ENCODE measurements at places on chromosomes 3 and 15.

DNA sequence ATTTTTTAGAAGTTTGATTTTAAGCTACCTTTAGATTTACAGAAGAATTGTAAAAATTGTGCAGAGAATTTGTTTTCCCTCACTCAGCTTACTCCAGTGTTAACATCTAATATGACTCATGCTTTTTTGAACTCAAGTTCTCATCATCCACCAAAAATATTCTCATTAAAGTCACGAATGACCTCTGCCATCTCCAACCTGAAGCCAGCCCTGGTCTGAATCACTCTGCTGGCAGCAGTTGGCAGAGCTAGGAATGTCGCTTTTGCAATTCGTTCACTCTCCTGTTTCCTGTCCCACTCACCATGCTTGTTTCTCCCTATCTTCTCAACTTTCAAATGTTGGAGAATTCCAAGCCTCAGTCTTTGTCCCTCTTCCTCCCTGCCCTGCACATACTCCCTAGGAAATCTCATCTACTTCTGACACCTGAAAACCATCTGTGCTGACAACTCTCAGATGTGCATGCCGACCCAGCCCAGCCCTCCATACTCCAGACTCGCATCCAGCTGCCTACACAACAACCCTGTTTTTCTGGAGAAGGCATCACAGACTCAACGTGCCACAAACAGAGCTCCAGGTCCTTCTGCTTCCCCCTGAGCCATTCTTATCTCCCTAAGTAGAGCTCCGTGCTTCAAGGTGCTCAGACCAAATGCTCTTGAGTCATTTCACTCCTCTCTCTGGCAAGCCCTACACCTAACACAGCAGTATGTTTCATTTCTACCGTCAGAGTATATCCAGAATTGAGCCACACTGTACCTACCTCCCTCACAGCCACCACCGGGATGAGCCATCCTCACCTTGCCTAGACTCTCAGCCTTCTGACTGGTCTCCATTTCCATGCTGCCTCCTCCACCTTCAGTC, 24.9 kb downstream of the PRR23E start:
- no peak for DNase-seq

DNA sequence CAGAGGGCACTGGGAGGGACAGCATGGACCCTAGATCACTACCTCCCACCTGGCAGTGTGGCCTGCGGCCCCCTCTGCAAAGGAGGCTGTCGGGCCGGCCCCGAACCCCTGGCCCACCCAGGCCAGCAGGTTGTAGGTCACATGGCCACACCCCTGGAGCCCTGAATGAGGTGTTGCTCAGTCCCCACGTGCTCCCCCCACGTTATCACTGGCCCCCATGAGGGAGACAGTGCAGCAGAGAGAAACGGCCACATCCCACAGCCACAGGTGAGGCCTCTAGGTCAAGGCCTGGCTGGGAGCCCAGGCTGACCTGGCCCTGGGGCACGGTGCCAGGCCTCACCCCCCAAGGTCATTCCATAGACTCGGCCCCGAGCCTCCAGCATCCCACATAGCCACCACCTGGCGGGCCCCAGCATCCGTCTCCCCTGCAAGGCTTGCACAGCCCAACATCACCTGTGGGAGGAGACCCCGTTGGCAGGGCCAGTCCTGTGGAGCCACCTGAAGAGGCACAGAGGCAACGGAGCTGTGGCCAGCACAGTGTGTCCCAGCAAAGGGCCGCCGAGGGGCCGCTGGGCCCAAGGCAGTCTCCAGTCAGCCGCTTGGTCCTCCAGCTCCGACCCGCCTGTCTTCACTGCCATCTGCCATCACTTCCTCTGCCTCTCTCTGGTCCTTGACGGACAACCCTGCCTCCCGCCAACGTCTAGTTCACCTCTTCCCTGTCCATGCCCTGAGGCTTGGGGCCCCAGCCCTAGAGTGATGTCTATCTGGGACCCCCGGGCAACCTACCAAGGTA, 53.1 kb downstream of the DNAJB8 start:
- DNase-seq = no peak

- no peak for DNase-seq
Measured at GRCh38 chr15:77454951-77455350, 34.3 kb downstream of the HMG20A start.

- DNase-seq = no peak
Measured at GRCh38 chr15:74209997-74210671, 7.5 kb upstream of the STRA6 start.

DNA sequence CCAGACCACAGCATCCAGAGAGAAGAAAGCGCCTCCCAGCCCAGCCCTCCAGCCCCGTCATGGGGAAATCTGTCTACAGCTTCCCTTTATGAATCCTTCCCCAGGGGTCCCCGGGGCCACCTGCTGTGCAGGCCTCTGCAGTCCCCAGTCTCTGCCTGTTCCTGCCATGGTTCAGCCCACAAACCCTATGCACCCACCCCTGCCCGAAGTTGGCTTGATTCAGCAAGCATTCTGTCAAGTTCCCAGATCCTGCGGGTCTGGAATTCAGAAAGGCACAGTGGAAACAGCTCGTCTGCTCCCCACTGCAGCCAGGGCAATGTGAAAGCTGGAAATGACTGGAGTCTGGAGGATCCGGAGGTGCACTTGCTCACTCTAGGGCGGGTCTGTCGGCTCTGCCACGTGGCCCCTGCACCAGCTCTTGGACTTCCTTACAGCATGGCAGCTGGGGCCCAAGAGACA, 2.9 kb upstream of the OCA2 start:
- DNase-seq = no peak

DNA sequence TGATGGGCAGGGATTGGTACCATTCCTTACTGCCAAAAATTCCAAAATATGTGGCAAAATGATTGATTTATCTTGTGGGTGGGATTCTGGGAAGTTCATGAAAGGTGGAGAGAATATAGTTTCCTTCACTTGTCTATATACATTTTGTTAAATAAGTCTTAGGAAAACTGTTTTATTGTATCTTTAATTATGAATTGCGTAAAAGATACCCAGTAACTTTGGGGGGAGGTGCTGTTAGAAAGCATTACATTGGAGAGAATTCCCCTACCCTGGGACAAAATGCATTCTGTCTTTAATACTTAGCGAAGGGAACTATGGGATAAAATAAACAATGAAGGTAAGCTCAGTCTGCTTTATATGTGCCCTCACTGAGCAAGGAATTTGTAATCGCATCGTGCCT, 4.6 kb downstream of the SETD5 start:
- DNase-seq = no peak

DNA sequence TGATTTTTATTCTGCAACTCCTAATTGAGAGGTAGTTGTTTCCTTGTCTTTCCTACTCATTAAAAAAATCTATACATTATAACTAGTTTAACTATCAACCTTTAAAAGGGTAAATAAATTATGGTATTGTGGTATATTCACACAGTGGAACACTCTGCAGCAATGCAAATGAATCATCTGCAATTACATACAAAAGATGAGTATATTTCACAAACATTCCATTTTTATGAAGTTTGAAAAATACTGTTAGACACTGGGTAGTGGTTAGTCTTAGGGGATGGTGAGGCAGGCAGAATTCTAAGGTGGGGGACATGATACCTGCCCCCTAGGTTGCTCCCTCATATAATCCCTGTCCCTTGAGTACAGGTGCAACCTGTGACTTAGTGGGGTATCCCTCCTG, 44.0 kb upstream of the MAGI1 start:
- DNase-seq = no peak

- DNase-seq = no peak
Measured at GRCh38 chr3:122803977-122804376, 9.1 kb downstream of the SLC49A4 start.

- DNase-seq = peak; percentile 64
Measured at GRCh38 chr3:51371943-51372557, 13.0 kb upstream of the MANF start.

GRCh38 chr3:137669519-137670060, 94.5 kb upstream of the SOX14 start:
- no peak for DNase-seq

- peak; percentile 46 for DNase-seq
Measured at GRCh38 chr15:74240002-74240568, 4.0 kb downstream of the CCDC33 start.

GRCh38 chr3:50167069-50167840, 12.1 kb downstream of the SEMA3F start:
- no peak for DNase-seq

- DNase-seq = peak; percentile 68
Measured at GRCh38 chr3:184562878-184563560, 1.4 kb downstream of the EPHB3 start.

DNA sequence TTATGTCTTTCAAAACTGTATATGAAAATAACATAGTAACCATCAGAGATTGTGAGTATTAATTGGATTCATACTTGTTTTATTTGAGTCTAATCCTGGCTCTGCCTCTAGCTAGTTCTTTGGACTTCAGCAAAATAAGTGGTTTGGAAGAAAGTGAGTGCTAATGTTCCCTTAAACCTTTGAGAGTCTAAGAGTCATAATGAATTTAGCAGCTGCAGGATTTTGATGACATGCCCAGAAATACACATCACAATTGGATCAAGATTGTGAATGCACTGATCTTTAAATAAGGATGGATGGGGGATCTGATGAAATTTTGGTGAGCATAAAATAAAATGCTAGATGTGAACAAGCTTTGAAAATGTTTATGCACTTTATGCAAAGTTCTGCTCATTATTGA, 79.9 kb upstream of the FAM98B start:
- no peak for DNase-seq

DNA sequence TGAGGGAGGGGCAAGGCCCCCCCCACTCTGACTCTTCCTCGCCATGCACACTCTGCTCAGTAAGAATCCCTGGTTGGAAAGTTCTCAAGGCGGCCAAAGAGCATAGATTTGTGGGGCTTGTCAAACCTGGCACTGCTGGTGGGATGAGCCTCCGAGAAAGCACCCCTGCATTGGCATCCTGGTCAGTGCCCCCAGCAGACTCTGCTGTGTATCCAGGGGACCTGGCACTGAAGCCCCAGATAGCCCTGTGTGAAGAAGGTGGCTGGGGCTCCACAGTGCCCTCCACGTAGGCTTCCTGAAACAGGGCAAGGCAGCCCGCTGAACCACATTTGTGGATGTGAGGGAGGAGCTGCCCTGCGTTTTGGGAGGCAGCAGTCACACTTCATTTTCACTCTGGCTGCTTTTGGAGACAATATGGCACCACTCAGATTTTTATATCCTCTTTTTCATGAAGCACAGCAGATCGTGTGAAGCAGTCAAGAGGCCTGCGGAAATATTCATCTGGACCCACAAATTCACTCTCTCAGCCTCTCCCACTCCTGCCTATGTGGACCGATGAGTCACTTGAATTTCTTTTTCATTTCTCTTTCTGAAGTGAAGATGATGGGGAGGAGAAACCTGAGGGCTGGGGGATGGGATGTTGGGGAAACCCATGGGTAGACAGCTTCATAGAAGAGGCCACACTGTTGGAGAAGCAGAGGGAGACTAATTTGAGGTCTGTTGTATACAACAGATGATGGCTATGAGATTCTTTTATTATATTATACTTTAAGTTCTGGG, 88.7 kb upstream of the BCL6 start:
- no peak for DNase-seq

GRCh38 chr3:103968751-103969150, 1398.0 kb upstream of the ALCAM start:
- no peak for DNase-seq

- DNase-seq = no peak
Measured at GRCh38 chr3:108311797-108312196, 15.4 kb downstream of the HHLA2 start.

DNA sequence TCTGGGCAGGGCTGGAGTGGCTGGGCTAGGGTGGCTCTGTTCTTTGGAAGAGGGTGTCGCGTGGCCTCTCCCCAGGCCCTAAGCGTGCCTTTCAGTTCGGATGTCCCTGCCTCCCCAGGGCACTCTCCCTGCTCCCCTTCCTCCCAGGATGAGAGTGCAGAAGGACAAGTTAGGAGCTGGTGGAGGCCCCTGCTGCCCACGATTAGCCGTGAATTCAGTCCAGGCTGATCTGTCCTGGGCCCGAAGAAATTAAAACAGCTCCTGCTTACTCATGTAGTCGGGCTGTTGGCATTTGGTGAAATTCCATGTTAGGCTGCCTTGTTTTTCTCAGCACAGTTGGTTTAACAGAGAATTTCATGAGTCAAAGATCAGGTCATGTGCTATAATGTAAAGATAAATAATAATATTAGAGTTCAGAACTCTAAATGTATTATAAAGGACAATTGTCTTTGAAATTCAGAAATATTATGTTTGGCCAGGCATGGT, 24.5 kb downstream of the NIPA1 start:
- no peak for DNase-seq

DNA sequence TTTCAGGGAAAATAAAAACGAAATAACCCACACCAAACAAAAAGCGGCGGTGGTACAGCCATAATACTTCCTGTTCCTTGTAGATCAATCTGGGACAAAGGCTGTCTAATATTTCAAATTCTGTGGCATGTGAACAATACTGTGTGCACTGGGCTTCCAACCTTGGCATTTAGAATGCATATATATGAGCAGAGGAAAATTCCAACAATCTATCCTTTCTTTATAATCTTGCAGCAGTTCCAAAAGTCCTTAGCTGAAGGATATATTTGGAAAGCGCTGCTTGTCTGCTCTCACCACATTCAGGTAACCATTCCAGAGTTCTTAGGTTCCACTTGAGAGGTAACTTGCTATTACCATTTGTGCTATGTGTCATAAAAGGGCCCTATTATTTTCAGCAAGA, 231.8 kb downstream of the RBMS3 start:
- DNase-seq = no peak
